ENCODE measurements at places on chromosomes 13 and 19. TPM values are rescaled to one million over a fixed set of nuclear protein-coding genes. Genes with fewer than 3 reads are reported as not detected.

DNA sequence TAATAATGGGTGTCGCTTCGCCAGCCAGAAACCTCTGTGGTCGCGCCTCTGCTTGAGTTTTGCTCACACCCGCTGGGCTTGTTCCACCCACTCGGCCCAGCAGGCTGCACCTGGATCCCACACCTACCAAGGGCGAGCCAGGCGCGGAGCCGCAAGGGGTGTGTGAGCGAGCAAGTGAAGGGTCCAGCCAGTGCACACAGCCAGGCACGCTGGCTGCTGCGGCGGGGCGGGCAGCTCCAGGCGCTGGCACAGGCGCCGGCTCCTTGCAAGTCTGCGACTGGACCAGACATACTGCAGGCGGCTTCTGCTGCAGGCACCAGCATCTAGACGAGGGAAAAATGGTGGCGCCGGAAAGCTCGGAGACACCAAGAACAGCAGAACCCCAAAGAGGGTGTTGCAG, 1.8 kb upstream of the ZNF256 start:
- no peak for DNase-seq
- H3K4me1 ChIP-seq, result no peaks in the 10 kb centered on the region
- no peaks in the 10 kb centered on the region for H3K36me3 ChIP-seq
- no peak overlapping the region for H3K4me3 ChIP-seq
- no peak overlapping the region for H3K27ac ChIP-seq

The VSTM1 gene
- not detected for total RNA-seq

The TMEM147 gene
- 91.8 TPM for total RNA-seq

GRCh38 chr19:20422216-20423205, 143.1 kb downstream of the ZNF737 start:
- H3K4me3 ChIP-seq, result peak overlapping the region; percentile 66
- DNase-seq, result peak; percentile 20
- no peaks in the 10 kb centered on the region for H3K4me1 ChIP-seq
- H3K27me3 ChIP-seq, result no peaks in the 10 kb centered on the region
- H3K27ac ChIP-seq, result peak overlapping the region; percentile 94
- no peaks in the 10 kb centered on the region for H3K36me3 ChIP-seq

DNA sequence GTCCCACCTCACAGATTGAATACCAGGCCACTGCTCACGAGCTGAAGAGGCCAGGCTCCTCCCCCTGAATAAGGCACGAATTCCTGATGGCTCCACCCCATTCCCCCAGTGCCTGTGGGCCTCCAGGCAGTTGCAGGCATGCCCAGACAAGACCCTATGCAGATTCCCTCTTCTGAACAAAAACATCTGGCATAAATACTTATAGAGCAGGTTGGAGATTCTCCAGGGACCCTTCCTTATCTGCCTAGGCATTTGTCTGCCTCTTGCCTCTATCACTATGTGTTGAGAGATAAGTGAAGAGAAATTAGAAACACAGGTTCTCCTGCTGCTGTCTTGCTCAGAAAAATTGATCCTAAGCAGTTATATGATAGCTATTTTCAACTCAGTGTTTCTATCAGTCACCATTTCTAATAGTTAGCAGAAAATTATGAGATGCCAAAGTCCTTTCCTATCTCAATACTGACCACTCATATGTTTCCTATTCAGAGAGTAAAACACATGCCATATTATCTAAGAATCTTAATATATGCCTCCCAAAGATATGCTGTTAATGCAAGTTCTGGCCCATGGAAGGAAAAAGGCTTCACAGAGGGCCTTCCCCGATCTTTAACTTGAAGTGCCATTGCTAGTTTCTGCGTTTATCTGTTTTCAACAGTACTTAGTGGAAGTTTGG, 364.0 kb downstream of the KCTD12 start:
- no peak overlapping the region for H3K27ac ChIP-seq
- H3K4me1 ChIP-seq, result no peaks in the 10 kb centered on the region
- DNase-seq, result no peak
- no peaks in the 10 kb centered on the region for H3K36me3 ChIP-seq

- no peak overlapping the region for H3K27ac ChIP-seq
- no peak overlapping the region for H3K4me3 ChIP-seq
- H3K4me1 ChIP-seq, result no peaks in the 10 kb centered on the region
- no peaks in the 10 kb centered on the region for H3K36me3 ChIP-seq
- DNase-seq, result no peak
Measured at GRCh38 chr19:44254496-44254895, 5.2 kb upstream of the ZNF233 start.

All from breast epithelium (tissue), 4 donors.